GM12865 (cell line): ENCODE measurements at places on chromosomes 7 and 10.

DNA sequence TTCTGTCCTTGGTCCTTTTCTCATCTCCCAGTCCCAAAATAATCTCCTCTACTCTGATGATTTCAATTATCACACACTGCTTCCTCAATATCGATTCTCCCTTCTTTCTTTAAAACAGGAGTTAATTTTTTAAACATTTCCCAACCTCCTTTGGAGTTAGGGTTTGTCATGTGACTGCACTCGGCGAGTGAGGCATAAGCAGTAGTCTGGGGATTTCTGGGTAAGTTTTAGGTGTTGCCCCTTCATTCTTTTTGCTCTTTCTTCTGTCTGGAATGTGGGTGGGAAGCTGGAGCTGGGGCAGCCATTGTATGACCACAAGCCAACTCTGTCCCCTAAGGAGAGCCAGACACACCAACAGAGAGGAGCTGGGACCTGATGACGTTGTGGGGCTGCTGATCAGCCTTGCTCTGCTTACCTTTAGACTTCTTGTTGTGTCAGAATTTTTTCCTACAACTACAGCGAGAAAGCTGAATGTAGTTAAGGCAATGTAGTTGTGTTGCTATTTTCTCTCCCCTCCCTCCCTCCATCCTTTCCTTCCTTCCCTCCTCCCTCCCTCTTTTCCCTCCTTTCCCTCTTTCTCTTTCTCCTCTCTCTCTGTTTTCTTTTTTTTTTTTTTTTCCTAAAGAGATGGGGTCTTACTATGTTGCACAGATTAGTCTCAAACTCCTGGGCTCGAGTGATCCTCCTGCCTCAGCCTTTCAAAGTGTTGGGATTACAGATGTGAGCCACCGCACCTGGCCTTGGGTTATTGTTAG is 6.5 kb upstream of the TSPAN14 start:
- DNase-seq = no peak

GRCh38 chr10:69572159-69573055 is 815 bp downstream of the NEUROG3 start:
- peak; percentile 16 for DNase-seq

- DNase-seq = peak; percentile 4
These were observed 357.3 kb downstream of the BBS9 start for GRCh38 chr7:33486633-33487032.

- no peak for DNase-seq
These were observed 288.3 kb downstream of the ADARB2 start for GRCh38 chr10:1449021-1449420.

- DNase-seq = no peak
These were observed 1056.2 kb downstream of the SORCS3 start for GRCh38 chr10:105697290-105697780.

GRCh38 chr10:104589871-104590270 is 51.2 kb upstream of the SORCS3 start:
- DNase-seq = no peak

GRCh38 chr10:58351616-58352578 is 17.1 kb downstream of the UBE2D1 start:
- no peak for DNase-seq

- no peak for DNase-seq
These were observed 293.2 kb upstream of the SEMA3D start for GRCh38 chr7:85479918-85480643.
